ENCODE measurements at places on chromosomes 1 and 21. TPM values are rescaled to one million over a fixed set of nuclear protein-coding genes. Genes with fewer than 3 reads are reported as not detected.

DNA sequence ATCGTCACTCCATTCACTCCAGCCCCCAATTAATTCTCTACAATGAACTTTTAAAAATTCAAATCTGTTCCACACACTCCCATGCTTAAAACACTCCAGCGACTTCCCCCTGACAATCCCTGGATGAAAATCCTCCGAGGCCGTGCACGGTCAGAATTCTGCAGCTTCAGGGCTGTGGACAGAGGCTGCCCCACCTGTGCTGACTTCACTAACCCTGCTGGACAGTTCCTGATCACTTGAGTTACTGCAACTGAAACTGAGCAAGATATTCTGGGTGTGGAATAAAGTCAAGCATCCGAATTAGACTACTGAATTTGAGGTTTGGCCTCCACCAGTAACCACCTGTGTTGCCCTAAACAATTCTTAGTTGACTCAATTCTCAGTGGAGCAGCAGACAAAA, 1.0 kb upstream of the JAK1 start:
- no peak for DNase-seq

Gene HSPA13
- 35.0 TPM for total RNA-seq

GRCh38 chr1:9654051-9654833, 2.7 kb downstream of the PIK3CD start:
- no peak for DNase-seq

Gene LEFTY2
- 272 TPM for total RNA-seq

Gene AGMAT
- total RNA-seq, result 3.7 TPM

DNA sequence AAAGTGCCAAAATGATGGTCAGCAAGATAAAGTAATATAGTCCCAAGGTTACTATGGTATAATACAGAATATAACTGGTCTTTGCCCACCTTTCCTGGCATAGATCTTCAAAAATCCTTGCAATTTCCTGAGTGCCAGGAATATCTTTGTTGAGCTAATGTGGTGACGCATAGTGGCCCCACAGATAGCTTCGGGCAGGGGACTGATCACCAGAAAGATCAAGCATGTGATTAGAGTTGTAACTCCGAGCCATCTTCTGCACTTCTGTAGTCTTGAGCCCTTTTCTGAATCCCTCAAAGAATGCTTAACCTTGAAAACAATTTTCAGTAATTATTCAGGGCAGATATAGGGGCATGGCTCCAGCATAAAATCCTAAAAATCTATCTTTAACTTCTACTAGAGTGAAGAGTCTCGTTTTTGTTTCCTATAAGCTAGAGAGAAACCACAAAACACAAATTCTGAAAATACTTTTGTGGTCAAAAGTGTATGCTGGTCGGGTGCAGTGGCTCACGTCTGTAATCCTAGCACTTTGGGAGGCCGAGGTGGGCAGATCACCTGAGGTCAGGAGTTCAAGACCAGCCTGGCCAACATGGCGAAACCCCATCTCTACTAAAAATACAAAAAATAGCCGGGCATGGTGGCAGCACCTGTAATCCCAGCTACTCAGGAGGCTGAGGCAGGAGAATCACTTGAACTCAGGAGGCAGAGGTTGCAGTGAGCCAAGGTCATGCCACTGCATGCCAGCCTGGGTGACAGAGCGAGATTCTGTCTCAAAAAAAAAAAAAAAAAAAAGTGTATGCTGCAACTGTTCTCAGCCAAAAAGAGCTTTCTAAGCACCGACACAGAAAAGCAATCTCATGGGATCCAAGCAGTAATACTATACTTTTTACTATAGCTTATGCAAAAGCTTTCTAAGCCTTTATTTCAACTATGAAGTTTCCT, 62.8 kb downstream of the NVL start:
- no peak for DNase-seq

- DNase-seq, result peak; percentile 3
These were observed 67.5 kb downstream of the KCND3 start for GRCh38 chr1:111921948-111922347.

DNA sequence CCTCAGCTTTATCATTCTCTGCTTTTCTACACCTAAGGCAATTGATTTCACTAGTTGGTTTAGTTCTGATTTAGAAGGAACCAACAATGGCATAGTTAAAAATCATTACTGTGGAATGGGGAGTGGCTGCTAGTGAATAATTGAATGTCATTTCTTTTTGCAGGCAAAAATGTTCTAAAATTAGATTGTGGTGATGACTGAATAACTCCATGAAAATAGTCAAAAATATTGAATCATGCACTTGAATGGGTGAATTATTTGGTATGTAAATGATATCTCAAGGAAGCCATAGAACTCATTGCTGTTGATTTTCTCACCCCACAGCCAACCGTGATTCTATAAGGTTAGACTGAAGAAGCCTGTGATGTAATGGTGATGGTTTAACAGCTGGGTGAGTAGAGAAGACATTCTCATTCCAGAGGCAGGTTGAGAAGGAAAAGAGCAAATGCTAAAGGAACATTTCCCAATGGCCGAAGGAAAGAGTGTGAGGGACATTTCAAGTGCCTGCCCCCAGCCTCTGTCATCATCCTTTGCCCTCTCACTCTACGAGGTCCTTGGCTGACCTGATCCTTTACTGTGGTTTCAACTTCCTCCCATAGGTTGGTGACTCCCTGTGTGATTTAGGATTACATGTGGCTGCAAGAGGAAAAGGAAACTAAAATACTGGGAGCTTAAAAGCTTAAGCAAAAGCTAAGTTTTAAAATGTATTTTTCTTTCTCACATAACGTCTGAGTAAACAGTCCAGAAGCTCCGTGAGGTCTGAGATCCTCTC, 12.5 kb downstream of the OVAAL start:
- no peak for DNase-seq

DNA sequence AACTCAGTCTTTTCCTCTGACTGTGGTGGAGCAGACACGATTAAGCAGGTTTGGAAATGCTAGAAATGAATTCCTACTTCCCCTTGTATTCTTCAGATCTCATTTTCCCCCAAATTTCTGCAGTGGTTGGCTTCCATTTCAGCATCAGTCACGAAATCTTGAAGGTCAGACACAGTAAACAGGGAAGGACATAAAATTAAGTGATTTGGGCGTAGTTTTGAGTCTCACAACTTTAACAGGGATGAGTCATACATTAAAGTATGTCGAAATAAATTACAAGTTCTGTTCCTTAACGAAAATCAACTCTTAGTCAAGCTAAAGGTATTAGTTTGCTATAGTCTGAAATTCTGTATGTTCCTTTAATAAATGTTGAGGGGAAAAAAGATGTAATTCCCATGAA, 61.1 kb downstream of the HNRNPR start:
- DNase-seq, result no peak

- no peak for DNase-seq
These were observed 89.4 kb downstream of the OMA1 start for GRCh38 chr1:58457023-58457635.

DNA sequence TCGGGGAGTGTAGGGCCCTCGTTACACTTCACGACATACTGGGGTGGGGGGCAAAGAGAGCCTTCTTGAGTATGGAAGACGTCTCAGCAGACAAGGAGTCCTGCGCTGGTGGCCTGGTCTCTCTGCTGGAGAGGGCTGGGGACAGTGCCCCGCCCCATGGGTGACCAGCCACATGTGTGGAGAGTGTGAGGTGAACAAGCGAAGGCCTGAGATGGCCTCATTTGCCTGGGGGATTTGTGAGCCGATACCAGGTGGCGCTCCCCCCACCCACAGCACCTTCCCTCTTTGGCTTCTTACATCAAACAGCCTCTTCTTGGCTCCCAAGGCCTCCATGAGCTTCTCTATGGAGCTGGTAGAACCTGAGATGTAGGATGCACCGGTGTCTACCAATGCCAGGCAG, 4.0 kb upstream of the ETNK2 start:
- DNase-seq, result no peak

Gene FAM72C
- total RNA-seq, result 5.4 TPM

Gene KCNJ10
- 0.35 TPM for total RNA-seq

- DNase-seq, result no peak
These were observed 44.1 kb upstream of the ATP5PO start for GRCh38 chr21:33959680-33960079.

- no peak for DNase-seq
These were observed 4.0 kb downstream of the ARHGEF19 start for GRCh38 chr1:16208270-16208987.

Gene LPAR3
- 3.7 TPM for total RNA-seq

Gene CNR2
- total RNA-seq, result not detected

Gene MYBPH
- not detected for total RNA-seq

Gene CLCA1
- total RNA-seq, result 0.36 TPM

GRCh38 chr1:101567582-101568189, 330.9 kb downstream of the S1PR1 start:
- DNase-seq, result peak; percentile 73

All from endodermal cell (in vitro differentiated cells).